KBM-7 (cell line): ENCODE measurements at places on chromosomes 1 and 21.
A peak's percentile ranks its signal among the peaks of the same experiment; 100 is the strongest.

DNA sequence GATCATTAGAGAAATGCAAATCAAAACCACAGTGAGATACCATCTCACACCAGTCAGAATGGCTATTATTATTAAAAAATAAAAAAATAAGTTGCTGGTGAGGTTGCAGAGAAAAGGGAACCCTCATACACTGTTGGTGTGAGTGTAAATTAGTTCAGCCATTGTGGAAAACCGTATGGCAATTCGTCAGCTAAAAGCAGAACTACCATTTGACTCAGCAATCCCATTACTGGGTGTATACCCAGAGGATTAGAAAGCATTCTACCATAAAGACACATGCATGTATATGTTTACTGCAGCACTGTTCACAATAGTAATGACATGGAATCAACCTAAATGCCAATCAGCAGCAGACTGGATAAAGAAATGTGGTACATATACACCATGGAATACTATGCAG, 42.2 kb downstream of the GIPC2 start:
- DNase-seq = peak; percentile 13

DNA sequence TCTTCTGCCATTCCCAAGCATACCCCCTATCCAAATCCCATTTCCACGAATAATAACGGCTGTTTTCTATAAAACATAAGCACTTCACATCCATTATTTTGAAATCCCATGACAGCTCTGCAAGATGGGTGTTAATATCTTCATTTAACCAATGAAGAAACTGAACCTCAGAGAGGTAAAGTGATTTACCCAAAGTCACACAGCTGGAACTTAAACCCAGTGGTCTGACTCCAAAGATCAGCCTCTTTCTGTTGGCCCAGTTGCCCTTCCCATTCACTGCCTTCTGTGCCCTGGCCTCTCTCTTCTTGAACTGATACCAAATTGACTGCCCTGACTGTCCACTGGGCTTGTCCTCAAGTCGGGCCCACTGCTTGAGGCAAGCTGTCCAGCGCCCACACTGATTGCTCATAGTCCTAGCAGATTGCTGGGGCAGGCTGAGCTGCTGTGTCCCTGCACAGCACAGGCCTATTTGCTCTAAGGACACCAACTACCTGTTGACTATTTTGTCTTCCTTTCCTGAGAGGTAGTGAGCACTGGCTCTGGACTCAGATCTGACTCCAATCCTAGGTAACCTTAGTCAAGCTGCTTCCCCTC, 19.3 kb downstream of the TAL1 start:
- DNase-seq = no peak

DNA sequence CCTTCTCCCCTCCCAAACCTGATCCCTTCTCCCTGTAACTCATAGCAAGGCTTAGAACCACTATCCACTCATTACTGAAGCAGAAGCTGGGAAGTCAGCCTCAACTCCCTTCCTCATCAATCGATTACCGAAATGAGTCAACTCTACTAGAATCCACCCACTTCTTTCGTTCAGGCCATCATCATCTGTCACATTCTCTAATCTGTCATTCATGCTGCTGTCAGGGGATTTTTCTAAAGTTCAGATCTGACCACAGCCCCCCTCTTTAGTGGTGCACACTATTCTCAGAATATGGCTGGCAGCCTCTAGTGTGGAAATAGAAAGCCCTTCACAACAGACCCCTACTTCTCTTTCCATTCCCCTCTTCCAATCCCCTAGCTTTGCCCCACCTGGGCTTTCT, 5.1 kb downstream of the NT5C1A start:
- no peak for DNase-seq

DNA sequence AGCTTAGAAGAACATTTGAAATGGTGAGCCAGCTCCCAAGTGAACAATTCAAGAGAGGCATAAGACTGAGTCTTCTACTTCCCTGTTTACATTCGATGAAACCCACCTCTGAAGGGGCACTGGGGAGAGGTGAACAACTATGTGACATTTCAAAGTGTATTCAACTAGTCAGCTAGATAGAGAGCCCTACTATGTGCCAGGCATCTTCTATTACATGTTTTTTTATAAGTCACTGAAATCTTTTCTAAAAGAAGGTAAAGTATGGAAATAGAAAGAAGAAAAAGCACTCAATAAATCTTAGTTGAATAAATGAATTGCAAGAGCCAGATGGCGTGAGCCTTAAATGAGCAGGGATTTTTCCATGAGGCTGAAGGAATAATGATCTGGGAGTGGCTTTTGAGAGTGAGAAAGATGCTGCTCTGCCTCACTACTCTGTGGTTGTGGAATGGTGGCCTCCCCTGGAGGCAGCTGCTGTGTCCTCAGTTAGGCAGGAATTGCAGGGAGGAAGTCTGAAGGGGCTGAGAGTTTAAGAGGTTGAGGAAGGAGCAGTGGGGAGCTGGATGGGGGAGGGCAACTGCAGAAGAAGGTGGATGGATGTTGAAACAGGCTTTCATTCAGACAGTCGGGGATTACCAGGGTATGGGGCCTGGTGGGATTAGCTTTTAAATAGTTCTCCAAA, 10.4 kb upstream of the PTPRF start:
- DNase-seq = no peak

- no peak for DNase-seq
Measured at GRCh38 chr1:82919837-82920236, 1079.1 kb downstream of the TTLL7 start.

DNA sequence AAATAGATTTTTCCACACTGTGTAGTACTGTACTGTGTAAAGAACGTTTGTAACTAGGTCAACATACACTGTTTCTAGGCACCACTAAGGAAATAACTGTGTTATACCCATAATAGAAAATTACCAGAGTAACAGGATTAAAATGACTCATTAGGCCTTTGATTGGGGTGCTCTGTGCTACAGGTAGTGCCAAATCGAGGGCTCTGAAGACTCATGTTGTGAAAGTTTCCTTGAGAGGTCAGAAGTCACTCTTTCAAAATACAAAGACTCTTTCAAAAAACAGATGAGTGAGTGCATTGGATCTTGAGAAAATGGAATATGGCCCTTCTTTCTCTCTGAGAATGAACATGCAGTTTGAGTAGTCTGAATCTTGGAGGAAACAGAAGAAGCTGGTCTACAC, 143.0 kb downstream of the MRPL39 start:
- DNase-seq = no peak

GRCh38 chr1:165900576-165901380, 73.4 kb downstream of the UCK2 start:
- no peak for DNase-seq

GRCh38 chr1:61139775-61140549, 57.6 kb downstream of the NFIA start:
- no peak for DNase-seq

- DNase-seq = no peak
Measured at GRCh38 chr1:225766967-225767633, 10.5 kb upstream of the SRP9 start.

DNA sequence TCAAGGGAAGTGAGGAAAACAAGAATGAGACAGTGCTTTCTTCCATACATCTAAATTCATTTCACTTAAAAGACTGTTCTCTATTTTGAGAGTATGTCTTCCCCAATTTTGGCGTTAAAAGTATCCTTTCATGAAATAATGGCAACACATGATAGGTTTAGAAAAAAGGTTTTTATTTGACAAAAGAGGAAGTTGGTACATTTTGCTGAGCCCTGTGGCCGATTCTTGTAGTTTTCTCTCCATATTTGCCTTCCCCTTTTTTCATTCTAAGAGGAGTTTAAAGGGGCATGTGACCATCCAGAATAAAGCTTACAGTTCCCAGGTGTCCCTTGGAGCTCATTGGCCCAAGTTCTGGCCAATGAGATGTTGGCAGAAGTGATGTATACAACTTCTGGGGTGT, 140.4 kb upstream of the KCNE2 start:
- DNase-seq = peak; percentile 73

DNA sequence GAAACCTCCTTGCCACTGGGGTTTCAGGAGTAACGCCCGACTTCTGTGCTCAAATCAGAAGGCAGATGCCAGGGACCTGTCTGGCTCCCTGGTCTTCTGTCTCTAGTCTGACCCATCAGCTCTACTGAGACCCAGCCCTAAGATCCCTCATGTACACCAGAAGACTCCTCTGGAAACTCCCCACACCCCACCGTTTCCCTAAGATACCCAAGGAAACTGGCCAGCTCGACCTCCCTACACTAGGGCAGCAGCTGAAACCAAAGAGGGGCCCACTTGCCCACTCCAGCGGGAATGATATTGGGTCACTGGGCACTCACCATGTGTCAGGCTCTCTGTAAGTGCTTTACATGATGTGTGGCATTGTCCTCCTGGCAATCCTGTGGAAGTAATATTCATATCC, 469 bp upstream of the S100A16 start:
- DNase-seq = no peak

DNA sequence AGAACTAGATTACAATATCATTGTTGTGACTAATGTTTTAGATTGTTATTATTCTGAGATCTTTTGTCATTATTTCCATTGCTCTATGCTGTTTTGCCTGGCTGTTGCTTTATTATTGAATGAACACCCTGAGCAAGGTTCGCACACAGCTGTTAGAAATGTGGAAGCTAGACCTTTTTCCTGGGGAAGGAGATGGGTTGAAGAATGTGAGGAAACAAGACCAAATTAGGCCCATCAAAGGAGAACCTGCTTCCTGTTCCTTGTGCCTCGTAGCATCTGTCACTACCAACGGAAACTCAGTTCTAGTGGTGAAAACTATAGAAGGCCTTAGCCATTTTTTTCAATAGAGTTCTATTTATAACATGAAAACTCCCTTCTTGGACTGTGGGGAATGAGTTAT, 68.7 kb downstream of the RGL1 start:
- peak; percentile 14 for DNase-seq

GRCh38 chr1:186869526-186870228, 40.9 kb downstream of the PLA2G4A start:
- peak; percentile 15 for DNase-seq

- no peak for DNase-seq
Measured at GRCh38 chr1:23556635-23557470, 2.4 kb downstream of the ID3 start.

DNA sequence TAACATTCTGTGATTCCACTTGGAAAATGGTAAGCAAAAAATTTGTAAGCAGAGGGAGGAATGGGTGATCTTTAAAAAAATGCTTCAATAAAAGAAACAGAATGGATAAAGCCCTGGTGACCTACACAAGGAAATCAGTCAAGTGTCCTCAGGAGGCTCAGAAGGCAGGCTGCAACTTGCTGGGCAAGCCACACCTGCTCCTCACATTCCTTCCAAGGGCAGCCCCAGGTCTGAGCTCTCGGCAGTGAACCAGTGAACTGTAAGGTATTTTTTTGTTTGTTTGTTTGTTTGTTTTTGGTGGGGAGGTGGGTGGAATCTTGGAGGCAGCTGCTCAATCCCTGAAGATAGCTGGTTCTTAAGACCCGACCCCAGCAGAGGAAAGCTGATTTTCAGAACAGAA, 4.4 kb downstream of the TACSTD2 start:
- DNase-seq = no peak

- DNase-seq = no peak
Measured at GRCh38 chr1:210905944-210906453, 227.9 kb downstream of the KCNH1 start.

DNA sequence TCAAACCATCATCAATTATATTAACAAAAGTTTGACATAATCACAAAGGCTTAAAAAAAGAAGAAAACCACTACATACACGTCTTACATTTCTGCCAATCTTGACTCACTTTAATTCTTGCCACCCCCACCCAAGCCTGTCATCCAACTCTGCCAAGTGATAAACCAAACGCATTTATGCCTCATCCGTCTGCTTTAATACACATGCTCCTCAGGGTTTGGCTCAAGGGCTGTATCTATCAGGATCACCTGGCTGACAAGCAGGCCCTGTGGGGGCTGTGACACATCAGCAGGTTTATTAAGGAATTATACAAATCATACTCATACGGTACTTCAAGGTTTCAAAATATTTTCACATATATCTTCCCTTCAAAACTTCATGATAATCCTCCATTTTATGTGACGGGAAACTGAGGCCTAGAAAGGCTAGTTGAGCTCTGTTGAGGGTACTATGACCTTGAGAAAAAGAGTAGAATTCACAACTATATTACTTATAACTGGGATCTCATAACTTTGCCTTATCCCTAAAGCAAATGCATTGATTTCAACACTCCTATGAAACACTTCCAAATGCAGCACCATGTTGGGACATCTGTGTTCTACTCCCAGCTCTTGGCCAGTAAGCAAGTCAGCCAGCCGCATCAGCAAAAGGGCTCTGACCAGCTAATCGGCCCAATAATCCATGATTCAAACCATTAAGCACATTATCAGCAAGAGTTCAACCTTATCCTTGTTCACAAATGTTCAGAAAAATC, 8.7 kb downstream of the SORT1 start:
- DNase-seq = no peak

GRCh38 chr21:36756527-36756926, 57.6 kb downstream of the SIM2 start:
- peak; percentile 27 for DNase-seq
